ENCODE measurements at places on chromosomes 2 and 18.

GRCh38 chr2:109433926-109434325 lies 179.8 kb downstream of the SEPTIN10 start:
- no peak for DNase-seq

DNA sequence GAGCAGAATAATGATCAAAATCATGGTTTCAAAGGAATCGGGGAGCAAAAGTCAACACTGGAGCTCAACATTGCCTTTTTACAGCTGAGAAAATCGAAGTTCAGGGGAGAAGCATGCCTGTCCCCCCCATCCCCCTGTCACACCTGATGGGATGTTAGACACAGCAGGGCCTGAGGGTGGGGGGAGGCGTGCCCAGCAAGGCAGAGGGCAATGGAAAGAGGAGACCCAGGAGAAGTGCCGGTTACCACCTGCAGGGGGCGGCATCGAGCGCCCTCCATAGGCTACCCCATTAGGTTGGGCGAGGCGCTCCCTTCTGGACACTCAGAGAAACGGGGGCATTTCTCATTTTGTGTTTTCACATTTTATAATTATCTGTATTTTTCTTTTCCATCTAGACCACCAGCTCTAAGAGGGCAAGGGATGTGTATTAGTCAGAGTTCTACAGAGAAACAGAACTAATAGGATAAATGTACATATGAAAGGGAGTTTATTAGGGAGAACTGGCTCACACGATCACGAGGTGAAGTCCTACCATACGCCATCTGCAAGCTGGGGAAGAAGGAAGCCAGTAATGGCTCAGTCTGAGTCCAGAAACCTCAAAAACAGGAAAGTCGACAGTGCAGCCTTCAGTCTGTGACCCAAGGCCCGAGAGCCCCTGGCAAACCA lies 271.3 kb downstream of the LRATD1 start:
- DNase-seq = peak; percentile 6

DNA sequence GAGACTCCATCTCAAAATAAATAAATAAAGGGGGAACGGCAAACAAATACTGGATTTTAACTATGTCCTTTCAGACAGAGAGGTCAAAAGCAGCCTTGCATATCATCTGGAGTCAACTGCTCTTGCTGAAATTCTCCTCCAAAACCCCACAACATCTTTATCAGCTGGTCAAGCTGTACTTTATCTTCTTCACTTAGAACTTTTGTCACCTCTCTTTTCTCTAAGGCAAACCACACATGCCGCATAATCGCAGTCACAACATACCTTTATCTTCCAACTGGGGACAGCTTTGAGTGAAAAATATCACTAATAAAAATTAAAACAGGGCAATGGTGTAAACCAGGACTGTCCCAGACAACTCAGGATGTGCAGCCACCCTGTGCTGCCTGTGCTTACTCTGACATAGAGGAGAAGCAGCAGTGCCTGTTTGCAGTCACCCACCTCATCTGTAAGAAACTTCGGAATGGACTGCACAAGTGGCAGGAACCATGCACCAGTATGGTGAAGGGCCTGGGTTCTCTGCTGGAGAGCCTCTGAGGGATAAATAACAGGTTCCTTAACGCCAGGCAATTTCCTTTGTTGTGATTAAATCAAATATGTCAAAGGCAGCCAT lies 6.2 kb downstream of the MPPE1 start:
- no peak for DNase-seq

DNA sequence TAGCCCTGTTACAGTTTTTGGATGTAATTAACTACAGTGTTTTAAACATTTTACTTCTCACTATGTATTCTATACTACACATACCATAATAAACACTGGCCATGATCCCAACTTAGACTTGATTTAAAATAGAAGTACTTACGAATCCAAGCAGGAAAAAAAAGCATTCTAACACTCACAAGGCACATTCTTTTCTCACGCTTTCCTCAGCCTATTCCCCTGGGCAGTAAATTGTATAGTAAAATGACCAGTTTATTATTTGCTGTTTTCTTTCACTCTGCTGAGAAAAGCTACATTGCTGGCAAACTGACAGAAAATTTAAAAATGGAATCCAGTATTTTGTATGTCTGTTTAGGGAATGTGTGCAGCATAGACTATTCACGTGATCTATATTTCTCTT lies 2.8 kb upstream of the TANC1 start:
- no peak for DNase-seq

GRCh38 chr18:27184115-27185024 lies 738 bp downstream of the CHST9 start:
- no peak for DNase-seq
